ENCODE measurements at places on chromosomes 13 and 19.

DNA sequence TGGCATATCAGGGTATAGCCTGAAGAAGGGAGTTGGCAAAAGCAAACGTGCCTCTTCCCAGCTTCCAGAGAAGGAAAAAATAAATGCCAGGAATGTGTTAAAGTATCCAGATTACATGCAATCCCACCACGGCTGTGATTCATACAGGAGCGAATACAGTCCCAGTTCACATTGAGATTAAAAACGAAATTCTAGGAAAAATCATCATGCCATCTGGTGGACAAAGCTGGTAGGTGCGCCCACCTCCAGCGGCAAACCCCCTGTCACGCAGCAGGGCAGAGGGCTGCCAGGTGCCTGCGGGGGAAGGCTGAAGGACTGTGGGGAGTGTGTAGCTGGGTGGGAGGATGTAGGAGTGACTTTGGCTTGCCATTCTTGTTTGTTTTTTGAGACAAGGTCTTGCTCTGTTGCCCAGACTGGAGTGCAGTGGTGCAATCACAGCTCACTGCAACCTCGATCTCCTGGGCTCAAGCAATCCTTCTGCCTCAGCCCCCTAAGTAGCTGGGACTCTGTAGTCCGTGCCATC, 6.4 kb upstream of the DMWD start:
- DNase-seq, result peak; percentile 86

GRCh38 chr13:38042771-38043170, 173.2 kb upstream of the TRPC4 start:
- DNase-seq, result peak; percentile 31

GRCh38 chr13:54433493-54434206, 1405.0 kb downstream of the OLFM4 start:
- no peak for DNase-seq

- no peak for DNase-seq
These were observed 13.8 kb downstream of the FGF21 start for GRCh38 chr19:48768994-48769713.

- peak; percentile 71 for DNase-seq
These were observed 512 bp upstream of the ZNF93 start for GRCh38 chr19:19900139-19900728.

DNA sequence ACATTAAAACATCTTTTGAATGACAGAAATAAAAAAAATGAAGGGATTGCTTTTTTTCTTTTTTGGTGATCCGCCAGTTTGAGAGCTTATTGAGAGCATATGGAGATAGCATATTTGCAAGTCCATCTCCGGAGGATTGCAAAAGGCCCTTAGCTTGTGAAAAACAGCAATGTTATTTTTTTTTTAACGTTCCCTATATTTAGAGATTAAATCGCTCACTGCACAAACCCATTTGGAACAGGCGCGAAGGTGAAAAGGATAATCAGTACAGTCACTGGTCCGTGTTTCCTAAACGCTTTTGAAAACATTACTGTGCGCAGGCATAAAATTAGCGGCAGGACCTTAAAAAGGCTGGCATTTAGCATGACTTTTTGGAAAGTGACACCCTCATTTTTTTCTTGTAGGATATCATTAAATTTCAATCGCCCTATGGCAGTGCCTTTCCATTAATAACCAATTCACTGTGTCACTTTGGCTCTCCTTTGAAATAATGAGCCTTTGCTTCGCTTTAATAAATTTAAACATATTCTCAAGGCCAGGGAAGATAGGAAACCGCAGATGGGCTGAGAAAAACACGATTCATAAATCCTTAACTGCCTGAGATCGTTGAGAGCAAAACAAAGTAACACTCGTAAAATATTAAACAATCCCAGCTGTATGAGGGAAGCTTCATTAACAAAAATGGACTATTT, 342.2 kb downstream of the DACH1 start:
- DNase-seq, result no peak

DNA sequence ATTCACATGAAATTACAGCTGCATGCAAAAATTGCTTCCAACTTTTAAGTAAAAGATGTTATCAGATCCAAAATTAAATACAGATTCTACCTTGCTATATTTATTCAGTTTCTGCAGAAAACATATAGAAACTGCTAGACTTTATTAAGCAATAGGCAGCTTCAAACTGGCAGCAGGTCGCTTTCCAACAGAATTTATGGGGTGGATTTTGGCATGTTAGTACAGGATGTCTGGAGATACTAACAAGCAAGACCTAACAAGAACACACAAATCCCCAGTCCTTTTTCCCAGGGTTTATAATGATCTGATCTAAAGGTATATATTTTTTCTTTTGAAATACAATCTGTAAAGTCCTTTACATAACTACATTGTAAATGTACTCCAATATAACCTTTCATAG, 27.5 kb downstream of the TBC1D4 start:
- no peak for DNase-seq

DNA sequence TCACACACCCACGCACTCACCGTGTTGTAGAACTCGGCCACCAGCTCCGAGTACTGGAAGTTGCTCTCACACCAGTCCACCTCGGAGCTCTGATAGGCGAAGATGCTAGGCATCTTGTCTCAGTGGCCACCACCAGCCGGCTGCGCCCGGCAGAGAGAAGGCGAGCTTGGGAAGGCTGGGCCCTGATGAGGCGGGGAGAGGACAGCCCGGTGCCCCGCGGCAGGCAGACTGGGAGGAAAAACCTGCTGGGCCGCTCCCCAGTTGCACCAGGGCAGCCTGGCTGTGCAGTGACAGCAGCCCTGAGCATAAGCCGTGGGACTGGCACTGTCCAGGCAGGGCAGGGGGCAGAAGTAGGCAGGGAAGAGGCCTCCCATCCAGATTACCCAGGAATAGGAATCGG, at the start of gene ACER1:
Gene ACER1 (minus strand): TSS at position 174 of the 400 bp plus-strand sequence. CDS start 61 bp downstream, at position 113.
- DNase-seq, result no peak

Measured in fibroblast of pulmonary artery (primary cell).